Bronchial smooth muscle cell (primary cell): ENCODE measurements at places on chromosomes 3 and 15. TPM values are rescaled to one million over a fixed set of nuclear protein-coding genes. Genes with fewer than 3 reads are reported as not detected.

Gene UTS2B
- total RNA-seq, result 0.43 and 0.63 TPM in 2 replicates

Gene OXNAD1
- 5.7 and 7.2 TPM in 2 replicates for total RNA-seq

Gene FBXL2
- 14.8 and 16.5 TPM in 2 replicates for total RNA-seq

Gene C15orf39
- 0.95 and 1.6 TPM in 2 replicates for total RNA-seq

Gene CHST14
- 5.2 and 6.0 TPM in 2 replicates for total RNA-seq

Gene GDPGP1
- 4.6 and 5.8 TPM in 2 replicates for total RNA-seq

Gene CEMIP
- 27.4 and 78.4 TPM in 2 replicates for total RNA-seq

Gene MAP6D1
- 0.47 and 0.52 TPM in 2 replicates for total RNA-seq

Gene GLCE
- 21.8 and 32.0 TPM in 2 replicates for total RNA-seq

Gene RBP2
- not detected in 2 replicates for total RNA-seq

Gene CCR3
- total RNA-seq, result 0.09 TPM in 1 of 2 replicates, not detected in the other
